Activated T-helper 9 cell treated with anti-CD3 and anti-CD28 coated beads, Interleukin-2, amount 50 U/mL, for 16 hours (primary cell): ENCODE measurements at places on chromosomes 3 and 15.

- DNase-seq: no peak
These were observed 1.9 kb downstream of the AQP9 start for GRCh38 chr15:58139989-58140522.

DNA sequence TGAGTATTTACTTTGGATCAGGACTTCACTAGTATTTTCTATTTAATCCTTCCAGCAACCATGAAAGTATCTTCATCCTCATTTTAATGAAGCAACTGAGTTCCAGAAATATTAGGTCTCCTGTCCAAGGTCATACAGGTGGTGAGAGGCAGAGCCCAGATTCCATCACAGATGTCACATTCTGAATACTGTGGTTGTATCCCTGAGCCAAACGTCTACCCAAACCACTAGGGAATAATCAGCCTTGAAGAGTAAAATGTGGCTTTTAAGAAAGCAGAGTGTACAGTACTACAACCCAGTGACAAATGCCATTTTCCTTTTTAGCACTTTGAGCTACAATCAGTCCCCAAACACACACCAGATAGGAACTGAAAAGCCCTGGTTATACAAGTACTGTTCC is 93.3 kb upstream of the TRIM42 start:
- DNase-seq: no peak

DNA sequence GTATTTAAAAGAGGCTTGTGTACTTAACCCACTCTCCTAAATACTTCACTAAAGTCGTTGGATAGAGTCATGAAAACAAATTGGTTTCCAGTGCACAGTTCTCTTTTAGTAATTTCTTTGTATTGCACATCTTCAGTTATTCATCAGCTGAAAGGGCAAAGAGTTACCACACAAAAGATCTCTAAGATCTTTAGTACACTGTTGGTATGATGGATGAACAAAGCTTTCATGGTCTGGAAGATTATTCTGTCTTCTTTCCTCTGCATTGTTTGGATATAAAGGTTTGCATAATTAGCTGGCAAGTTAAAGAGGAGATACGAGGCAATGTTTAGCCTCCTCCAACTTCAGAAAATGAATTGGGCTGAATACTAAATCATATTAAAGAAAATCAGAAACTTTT is 40.5 kb downstream of the BCHE start:
- no peak for DNase-seq

DNA sequence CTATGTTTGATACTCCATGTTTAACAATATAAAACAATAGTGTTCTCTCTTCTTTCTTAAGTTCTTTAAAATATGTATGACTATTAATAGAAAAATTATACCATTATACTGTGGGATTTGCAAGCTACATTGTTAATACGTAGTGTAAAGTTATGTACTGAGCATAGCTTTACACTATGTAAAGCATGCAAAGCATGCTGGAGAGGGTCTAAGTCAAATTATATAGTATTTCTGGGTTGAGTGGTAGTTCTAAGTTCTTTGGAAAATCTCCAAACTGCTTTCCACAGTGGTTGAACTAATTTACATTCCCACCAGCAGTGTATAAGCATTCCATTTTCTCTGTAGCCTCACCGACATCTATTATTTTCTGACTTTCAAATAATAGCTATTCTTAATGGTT is 253.0 kb downstream of the RAP2B start:
- no peak for DNase-seq

DNA sequence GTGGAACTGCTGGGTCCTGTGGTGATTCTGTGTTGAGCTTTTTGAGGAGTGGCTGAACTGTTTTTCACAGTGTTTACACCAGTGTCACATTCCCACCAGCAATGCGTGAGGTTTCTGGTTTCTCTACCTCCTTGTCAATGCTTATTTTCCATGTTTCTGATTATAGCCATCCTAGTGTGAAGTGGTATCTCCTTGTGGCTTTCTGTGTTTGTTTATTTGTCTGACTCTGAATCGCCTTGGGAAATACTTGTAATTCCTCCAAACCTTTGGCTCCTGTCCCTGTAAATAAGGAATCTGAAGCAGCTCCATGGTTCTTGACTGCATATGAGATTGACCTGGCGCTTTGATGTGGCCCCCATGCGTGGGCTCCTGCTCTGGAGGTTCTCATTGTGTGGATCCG is 20.6 kb downstream of the FAN1 start:
- no peak for DNase-seq

DNA sequence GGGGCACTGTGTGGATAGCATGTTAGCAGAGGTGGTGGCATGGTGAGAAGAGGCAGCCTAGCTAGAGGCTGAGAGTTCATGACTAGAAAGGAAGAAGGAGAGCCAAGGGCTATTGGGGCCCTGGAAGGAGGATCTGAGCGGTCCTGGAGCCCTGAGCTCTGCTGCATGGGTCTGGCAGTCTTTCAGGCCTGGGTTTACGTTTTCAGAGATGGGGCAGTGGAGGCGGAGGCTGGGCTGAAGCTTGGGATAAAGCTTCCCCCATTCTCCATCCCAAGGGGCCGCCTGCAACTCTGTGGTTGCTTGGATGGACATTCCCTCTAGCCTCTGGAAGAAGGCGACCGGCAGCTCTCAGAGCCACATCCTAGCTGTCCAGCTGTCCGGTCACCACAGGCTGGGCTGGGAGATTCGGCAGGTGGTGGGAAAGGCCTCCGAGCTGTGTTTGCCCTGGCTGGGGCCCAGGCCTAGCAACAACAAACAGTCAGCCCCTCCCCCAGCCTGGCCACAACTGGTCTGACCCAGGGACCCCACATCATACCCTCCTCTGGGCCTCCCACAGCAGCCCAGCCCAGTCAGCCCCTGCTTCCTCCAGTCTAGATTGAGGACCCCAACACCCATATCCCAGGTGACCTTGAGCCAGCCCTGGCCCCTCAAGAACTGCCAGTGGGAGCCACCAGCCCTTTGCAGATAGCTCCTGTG is 1.8 kb upstream of the SLC38A3 start:
- DNase-seq: no peak
